Right ventricle myocardium inferior (tissue), 1 donor: ENCODE measurements at places on chromosomes 7 and 10.

DNA sequence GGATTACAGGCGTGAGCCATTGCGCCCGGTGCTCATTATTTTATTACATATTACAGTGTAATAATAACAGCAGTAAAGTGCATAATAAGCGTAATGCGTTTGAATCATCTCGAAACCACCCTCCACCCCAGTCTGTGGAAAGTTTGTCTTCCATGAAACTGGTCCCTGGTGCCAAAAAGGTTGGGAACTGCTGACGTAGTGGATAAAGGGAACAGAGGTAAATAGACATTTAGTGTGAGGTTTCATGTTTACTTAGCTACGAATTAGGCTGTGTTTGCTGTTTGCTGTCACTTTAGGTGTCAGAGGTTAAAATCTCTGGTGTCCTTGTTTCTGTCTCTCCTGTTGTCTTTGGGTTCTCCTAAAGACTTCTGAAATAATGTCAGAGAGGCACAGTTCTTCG lies 60.3 kb upstream of the SLC39A12 start:
- no peak for DNase-seq

GRCh38 chr10:34524369-34525091 lies 290.6 kb downstream of the PARD3 start:
- no peak for DNase-seq

DNA sequence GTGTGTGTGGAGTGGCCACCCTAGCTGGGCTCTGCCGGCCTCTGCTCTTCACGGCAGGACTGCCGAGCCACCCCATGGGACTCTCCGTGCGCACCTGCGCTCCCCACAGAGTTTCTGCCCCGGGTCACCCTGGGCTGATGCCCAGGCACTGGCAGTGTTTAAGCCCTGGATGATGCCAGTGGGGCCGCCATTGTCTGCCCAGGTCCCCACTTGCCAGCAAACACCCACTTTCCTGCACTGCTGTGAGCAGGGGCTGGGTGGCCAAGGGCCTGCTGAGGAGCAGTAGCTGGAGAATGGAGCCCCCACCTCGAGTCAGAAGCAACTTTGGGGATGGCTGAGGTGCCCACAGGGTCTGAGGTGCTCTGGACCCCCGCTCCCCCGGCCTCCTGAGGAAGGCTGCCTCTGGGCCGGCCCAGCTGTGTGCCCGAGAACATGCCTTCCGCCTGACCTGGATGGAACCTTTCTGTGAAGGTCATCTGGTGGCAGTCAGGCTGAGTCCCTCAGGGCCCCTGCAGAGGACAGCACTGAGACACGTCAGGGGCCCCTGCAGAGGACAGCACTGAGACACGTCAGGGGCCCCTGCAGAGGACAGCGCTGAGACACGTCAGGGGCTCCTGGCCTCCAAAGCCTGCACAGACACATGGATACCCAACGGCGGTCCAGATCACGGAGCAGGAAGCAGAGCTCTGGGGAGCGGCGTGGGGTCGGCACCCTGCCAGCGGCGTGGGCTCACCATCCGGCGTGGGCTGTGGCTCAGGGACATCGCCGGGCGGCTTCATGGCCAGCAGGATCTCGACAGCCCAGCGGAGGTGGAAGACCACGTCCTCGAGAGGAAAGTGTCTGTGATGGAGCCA lies 62.0 kb downstream of the CFAP46 start:
- peak; percentile 59 for DNase-seq

- no peak for DNase-seq
Measured at GRCh38 chr10:126224967-126225671, 163.2 kb downstream of the ADAM12 start.

- no peak for DNase-seq
Measured at GRCh38 chr7:132162556-132163144, 413.6 kb downstream of the PLXNA4 start.

GRCh38 chr7:571096-571717 lies 51.6 kb upstream of the PDGFA start:
- DNase-seq = peak; percentile 56

- DNase-seq = peak; percentile 97
Measured at GRCh38 chr10:110226543-110226925, 19.1 kb downstream of the MXI1 start.

DNA sequence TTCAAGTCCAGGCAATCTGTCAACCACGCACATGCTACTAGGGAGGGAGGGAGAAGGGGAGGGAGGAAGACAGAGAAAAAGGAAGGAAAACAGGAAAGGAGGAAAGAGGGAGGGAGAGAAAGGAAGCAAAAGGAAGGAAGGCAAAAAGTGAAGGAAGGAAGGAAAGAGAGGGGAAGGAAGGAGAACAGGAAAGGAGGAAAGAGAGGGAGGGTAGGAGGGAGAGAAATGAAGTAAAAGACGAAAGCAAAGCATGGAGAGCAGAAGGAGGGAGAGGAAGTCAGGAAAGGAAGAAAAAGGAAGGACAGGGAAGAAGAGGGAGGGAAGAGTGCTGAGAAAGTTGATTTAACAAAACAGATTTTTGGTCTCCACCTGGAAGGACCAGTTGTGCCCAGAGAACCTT lies 25.6 kb downstream of the KLF6 start:
- DNase-seq = no peak
